Left lung (tissue), 14 donors: ENCODE measurements at places on chromosomes 13 and 19. TPM values are rescaled to one million over a fixed set of nuclear protein-coding genes. Genes with fewer than 3 reads are reported as not detected.

- DNase-seq, result peak; percentile 78
Observed at GRCh38 chr19:49114630-49115363, 627 bp downstream of the LIN7B start.

Gene MYO1F
- 42.6 TPM for total RNA-seq

DNA sequence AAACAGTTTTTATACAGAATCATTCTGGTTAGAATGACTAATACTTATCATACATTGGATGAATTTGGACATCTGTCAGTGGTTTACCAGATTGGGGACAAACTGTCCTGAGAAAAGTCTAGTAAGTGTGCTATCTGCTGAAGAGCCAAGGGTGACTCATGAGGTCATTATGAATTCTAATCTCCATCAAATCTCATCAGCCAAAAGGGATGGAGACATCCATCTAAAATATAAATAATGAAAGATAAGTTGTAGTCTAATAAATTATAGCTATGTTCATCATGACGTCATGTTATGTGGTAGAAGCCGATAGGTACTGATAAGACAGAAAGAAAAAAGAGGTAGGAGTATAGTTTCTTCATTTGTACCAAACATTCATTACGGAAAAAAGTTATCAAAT lies 804.4 kb downstream of the PCDH9 start:
- DNase-seq, result no peak

DNA sequence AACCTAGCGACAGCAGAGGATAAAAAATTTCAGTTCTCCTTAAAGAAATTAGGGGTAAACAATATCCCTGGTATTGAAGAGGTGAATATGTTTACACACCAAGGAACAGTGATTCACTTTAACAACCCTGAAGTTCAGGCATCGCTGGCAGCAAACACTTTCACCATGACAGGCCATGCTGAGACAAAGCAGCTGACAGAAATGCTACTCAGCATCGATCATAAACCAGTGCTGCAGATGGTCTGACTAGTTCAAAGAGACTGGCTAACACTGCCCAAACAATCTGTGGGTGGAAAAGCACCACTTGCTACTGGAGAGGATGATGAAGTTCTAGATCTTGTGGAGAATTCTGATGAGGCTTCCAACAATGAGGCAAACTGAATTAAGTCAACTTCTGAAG lies 19.9 kb upstream of the ACOD1 start:
- DNase-seq, result no peak

GRCh38 chr13:83536153-83536552 lies 346.1 kb downstream of the SLITRK1 start:
- no peak for DNase-seq

- DNase-seq, result no peak
Observed at GRCh38 chr13:24217601-24218281, 57.2 kb downstream of the SPATA13 start.

- no peak for DNase-seq
Observed at GRCh38 chr13:45621950-45622349, 6.4 kb upstream of the ERICH6B start.

Gene KLC3
- total RNA-seq, result 0.73 TPM

Gene ERICH4
- total RNA-seq, result not detected

DNA sequence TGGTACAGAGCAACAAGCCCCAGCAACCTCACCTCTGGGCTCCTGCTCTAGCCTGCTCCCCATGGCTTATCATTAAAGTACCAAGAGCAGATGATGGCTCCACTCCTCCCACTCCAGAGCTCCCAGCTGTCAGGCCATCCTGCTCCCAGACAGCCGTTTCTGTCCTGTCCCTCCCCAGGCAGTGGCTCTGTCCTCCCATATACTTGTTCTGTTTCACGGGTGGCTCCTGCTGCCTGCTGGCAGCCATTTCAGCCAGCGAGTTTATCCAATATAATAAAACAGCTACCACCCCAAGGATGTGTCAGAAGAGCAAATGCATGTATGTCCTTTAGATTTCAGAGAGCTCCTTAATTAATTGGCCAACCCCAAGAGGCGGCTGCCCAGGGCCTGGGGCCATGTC lies 79.4 kb upstream of the VSTM2B start:
- DNase-seq, result no peak

DNA sequence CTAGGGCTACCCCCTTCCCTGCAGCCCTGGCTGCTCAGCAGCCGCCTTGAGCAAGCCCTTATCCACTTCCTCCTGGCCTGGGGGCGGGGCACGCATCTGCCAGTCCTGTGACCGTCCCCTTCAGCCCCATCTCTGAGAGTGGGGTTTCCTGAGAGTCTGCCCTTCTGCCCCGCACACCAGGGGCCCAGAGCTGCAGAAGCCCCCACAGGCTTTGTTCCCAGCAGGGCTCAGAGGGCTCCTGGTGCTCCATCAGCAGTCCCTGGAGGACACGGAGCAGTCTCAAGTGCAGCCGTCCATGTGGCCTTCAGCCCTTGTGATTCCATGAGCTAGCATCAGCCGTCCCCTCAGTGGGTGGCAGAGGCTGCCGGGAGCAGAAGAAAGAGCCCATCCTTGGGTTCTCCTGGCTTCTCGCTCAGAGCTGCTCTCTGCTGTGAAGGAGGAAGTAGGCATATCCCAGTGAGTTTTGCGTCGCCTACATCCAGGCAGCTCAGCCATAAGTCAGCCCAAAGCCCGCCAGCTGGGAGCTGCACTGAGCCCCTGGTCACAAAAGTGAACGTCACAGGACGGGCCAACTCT lies 16.3 kb downstream of the MYO9B start:
- peak; percentile 84 for DNase-seq
